ENCODE measurements at places on chromosomes 11 and 22.

DNA sequence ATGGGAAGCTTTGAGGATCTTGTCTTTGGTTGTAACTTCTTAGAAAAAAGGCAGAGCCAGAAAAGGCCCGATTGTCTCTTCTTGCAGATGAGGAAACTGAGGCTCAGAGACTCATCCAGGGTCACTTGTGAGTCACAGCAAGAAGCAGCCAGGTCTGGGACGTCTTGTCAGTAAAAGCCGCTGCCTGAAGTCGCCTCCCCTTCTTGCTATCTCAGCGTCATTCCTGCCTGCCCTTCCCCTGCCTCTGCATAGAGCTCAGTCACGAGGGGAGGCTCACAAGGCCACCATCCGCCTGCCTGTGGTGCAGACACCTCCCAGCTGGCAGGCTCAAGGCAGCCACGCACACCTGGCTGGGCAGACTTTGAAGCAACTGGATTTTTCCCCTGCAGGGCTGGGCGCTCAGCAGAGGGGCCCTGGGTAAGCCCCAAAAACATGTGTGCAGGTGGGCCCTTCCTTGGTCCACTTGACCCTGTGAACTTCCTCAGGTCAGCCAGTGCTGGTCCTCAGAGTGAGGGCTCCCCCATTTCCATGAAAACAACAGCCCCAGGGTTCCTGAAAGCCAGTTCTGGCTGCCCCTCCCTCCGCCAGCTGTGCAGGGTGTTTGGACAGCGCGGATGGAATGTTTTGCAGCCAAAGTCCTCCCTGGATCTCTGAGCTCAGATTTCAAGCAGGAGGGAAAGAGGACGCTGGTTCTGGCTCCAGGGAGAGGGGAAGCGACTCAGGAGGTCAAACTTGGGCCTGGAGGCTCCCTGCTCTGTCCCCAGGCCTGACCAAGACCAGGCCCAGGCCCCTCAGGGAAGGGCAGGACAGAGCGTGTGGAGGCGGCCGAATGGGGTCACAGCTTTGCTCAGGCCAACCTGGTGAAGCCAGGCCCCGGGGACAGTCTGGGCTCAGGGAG, 6.0 kb upstream of the RAB3IL1 start:
- no peak for DNase-seq

DNA sequence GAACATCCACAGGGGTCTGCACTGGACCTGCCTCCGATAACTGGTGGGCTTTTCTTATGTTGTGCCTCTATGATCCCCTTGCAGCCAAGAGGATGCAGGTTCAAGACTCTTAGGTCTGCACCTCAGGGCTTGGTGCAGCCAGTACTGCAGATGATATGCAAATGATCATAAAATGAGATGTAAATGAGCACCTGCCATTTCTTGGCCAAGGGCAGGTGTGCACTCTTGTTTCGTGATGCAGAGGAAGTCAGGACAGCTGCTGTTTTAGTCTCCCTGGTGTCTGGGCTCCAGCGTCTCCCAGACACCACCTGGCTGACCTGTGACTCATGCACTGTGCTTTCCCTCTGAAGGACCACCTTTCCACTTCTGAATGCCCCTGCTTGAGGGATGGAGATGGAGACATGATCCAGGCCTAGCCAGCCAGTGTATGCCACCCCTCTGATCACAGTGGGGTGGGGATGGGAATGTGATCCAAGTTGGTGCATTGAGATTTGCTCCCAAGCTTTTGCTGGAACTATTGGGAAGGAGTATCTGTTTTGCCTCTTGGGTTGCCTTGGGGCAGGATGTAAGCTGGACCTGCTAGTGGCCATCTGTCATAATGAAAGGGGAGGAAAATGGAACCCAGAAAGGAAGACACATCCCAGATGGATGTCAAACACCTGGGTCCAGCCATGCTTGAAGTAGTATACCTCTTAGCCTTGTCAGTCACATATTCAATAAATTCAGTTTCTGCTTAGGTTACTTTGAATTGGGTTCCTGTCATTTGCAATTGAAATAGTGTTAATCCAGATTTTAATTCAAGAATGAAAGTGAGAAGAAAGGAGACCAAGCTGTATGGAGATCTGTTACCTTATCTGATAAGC, 3.3 kb upstream of the KCNJ11 start:
- DNase-seq = no peak

DNA sequence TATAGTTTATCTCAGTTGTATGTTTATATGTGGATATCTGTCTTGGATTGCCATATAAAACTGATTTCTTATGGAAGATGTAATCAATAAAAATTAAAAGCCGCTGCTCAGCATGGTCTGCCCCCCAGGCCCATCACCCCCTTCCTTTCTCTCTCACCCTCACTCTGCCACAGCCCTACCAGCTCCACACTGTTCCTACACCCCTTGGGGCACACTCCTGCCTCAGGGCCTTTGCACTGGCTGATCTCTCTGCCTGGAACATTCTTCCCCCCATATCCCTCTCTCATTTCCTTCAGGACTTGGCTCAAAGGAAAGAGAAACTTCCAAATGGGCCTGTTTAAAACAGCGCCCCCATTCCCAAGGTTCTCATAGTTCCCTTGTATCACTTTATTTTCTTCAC, 63.1 kb downstream of the LRRC32 start:
- DNase-seq = no peak

DNA sequence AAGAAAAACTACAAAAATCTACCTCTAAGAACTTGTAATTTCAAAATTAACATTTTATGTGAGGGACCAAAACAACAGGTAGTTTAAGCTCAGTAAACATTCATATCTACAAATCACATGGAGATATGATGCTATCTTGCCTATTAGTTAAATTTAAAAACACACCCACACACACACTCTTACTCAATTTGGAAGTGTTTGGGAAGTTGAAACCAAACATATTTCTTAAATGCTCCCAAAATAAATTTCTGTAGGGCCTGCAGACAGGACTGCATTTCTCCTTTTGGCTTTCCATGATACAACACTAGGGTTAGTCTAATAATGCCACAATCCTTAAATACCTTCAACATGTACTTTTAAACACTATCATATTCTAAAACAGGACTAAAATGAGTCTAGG, 7.0 kb downstream of the PITPNB start:
- DNase-seq = no peak

GRCh38 chr11:45169310-45170072, 23.1 kb downstream of the PRDM11 start:
- DNase-seq = no peak

GRCh38 chr11:67491276-67492068, 8.6 kb downstream of the AIP start:
- no peak for DNase-seq

DNA sequence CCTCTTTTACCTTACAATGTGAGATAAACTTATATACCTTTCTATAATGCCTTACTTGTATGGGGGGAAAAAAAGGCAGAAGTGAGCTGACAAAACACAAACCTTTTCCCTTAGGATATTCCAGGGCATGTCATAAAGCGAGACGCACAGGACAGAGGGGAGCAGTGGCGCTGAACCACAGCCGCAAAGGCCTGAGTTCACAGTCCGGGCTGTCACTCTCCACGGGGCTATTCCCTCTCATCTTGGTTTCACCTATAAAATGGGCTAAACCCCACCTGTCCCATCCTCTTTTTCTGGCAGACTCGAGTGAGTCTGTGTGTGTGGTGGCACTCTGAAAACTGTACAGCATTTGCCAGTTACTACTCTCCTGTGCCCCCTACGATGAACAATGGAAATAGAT, 14.4 kb upstream of the FXYD2 start:
- no peak for DNase-seq

DNA sequence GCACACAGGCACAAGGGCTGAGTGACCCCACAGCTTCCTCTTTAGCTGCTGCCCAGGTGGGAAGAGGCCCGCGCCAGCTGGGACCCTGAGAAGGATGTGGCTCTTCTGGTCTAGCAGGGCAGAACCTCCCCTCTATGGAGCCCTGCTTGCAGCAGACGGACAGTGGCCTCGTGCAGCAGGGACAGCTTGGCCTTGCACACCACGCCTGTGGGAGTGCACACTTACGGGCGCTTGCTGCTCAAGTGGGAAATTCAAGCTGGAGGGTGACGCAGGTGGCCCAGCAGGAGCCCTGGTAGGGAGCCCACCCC, 971.4 kb downstream of the BRD1 start:
- no peak for DNase-seq

GRCh38 chr22:36871669-36872081, 10.9 kb downstream of the NCF4 start:
- no peak for DNase-seq

DNA sequence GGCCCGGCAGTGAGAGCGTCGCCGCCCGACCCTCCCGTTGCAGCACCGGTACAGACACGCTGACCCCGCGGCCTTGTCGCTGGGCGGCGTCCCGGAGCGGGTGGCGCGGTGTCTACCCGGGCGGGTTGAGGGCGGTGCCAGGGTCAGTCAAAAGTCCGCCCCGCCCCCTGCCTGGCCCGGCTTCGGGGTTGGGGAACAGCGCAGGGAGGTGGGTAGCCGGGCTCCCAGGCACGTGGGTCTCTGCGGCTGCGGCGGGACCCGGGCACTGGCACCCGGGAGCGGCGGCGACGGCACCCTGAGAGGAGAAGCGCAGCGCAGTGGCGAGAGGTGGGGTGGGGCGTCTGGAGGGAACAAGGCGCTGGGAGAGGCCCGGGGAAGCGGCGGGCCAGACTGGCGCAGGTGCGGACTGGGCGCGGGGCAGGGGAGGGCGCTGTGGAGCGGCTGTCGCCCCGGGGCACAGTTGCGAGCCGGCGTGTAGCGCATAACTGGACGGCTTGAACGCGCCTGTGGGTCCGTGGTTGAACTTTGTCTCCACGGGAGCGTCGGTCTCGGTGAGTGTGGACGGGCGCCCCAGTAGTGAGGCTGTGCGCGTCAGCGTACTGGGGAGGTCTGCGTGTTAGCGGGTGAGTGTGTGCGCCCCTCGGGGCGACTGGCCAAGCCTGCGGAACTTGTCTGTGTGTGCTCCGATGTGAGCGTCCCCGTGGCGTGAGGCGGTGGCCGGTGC, at the start of gene P2RY2:
Gene P2RY2, plus strand, starts transcription at position 176 of the 724 bp plus-strand sequence. CDS start 15,879 bp downstream, outside the sequence.
- DNase-seq = no peak

- DNase-seq = no peak
These were observed 7.8 kb downstream of the TBC1D10A start for GRCh38 chr22:30318799-30319419.

GRCh38 chr11:100684101-100685065, 2.7 kb upstream of the ARHGAP42 start:
- no peak for DNase-seq

GRCh38 chr22:20580179-20580578, 72.8 kb downstream of the MED15 start:
- DNase-seq = no peak
